ENCODE measurements at places on chromosomes 4 and X. TPM values are rescaled to one million over a fixed set of nuclear protein-coding genes. Genes with fewer than 3 reads are reported as not detected.

- no peaks in the 10 kb centered on the region for H3K36me3 ChIP-seq
- H3K4me3 ChIP-seq, result no peak overlapping the region
- DNase-seq, result no peak
- H3K4me1 ChIP-seq, result no peaks in the 10 kb centered on the region
- H3K27me3 ChIP-seq, result no peaks in the 10 kb centered on the region
These were observed 14.6 kb downstream of the ADGRL3 start for GRCh38 chr4:61214680-61215079.

GRCh38 chr4:85058551-85058950, 92.1 kb upstream of the WDFY3 start:
- no peaks in the 10 kb centered on the region for H3K27me3 ChIP-seq
- H3K27ac ChIP-seq, result no peak overlapping the region
- H3K4me3 ChIP-seq, result no peak overlapping the region
- H3K4me1 ChIP-seq, result no peaks in the 10 kb centered on the region
- H3K36me3 ChIP-seq, result no peaks in the 10 kb centered on the region

DNA sequence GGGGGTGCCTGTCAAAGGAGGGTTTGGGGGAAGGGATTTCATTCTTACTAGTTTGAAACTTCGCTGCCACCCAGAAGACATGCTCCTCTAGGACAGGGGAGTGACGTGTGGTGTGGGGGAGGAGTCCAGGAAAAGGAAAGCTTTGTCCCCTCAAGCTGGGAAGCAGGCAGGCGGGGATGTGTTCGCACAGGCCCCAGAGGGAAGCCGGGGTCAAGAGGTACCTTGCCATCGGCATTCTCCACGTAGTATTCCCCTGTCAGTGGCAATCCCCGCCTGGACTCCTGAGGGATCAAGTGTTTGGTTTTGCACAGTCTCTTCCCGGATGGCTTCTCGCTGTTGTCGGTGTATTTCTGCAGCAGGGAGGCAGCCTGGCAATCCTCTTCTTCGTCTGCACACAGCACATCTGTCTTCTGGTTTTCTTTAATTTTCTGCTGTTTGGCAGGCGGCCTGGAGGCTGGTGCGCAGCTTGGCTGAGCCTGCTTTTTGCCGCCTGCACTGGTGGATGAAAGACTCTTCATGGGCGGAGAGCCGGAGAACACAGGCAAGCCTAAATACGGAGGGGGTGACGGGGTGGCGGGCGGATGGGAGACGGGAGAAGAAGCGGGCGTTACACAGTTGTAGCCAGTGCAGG, 35.1 kb downstream of the BCOR start:
- H3K36me3 ChIP-seq, result peaks cover 76% of the 10 kb centered on the region
- no peak overlapping the region for H3K27ac ChIP-seq
- H3K27me3 ChIP-seq, result no peaks in the 10 kb centered on the region
- no peak for DNase-seq
- H3K4me3 ChIP-seq, result no peak overlapping the region

GRCh38 chr4:140342620-140343019, 30.8 kb upstream of the SCOC start:
- DNase-seq, result no peak
- no peaks in the 10 kb centered on the region for H3K36me3 ChIP-seq
- H3K4me3 ChIP-seq, result no peak overlapping the region
- no peaks in the 10 kb centered on the region for H3K27me3 ChIP-seq
- no peak overlapping the region for H3K27ac ChIP-seq

- H3K4me3 ChIP-seq, result no peak overlapping the region
- no peaks in the 10 kb centered on the region for H3K27me3 ChIP-seq
- no peaks in the 10 kb centered on the region for H3K4me1 ChIP-seq
- H3K27ac ChIP-seq, result no peak overlapping the region
- H3K36me3 ChIP-seq, result no peaks in the 10 kb centered on the region
These were observed 11.8 kb upstream of the DCUN1D4 start for GRCh38 chr4:51831133-51831532.

GRCh38 chrX:39665830-39666518, 431.8 kb downstream of the BCOR start:
- no peak overlapping the region for H3K4me3 ChIP-seq
- DNase-seq, result no peak
- H3K4me1 ChIP-seq, result no peaks in the 10 kb centered on the region
- no peaks in the 10 kb centered on the region for H3K27me3 ChIP-seq
- H3K27ac ChIP-seq, result no peak overlapping the region
- H3K36me3 ChIP-seq, result no peaks in the 10 kb centered on the region

- no peak overlapping the region for H3K27ac ChIP-seq
- no peaks in the 10 kb centered on the region for H3K36me3 ChIP-seq
- H3K4me3 ChIP-seq, result no peak overlapping the region
- H3K27me3 ChIP-seq, result no peaks in the 10 kb centered on the region
These were observed 66.1 kb downstream of the DCHS2 start for GRCh38 chr4:154425514-154425913.

GRCh38 chrX:16199343-16199742, 32.1 kb downstream of the MAGEB17 start:
- no peaks in the 10 kb centered on the region for H3K27me3 ChIP-seq
- peak overlapping the region; percentile 55 for H3K27ac ChIP-seq
- peaks cover 19% of the 10 kb centered on the region for H3K36me3 ChIP-seq
- no peak overlapping the region for H3K4me3 ChIP-seq
- H3K4me1 ChIP-seq, result peaks cover 5% of the 10 kb centered on the region

DNA sequence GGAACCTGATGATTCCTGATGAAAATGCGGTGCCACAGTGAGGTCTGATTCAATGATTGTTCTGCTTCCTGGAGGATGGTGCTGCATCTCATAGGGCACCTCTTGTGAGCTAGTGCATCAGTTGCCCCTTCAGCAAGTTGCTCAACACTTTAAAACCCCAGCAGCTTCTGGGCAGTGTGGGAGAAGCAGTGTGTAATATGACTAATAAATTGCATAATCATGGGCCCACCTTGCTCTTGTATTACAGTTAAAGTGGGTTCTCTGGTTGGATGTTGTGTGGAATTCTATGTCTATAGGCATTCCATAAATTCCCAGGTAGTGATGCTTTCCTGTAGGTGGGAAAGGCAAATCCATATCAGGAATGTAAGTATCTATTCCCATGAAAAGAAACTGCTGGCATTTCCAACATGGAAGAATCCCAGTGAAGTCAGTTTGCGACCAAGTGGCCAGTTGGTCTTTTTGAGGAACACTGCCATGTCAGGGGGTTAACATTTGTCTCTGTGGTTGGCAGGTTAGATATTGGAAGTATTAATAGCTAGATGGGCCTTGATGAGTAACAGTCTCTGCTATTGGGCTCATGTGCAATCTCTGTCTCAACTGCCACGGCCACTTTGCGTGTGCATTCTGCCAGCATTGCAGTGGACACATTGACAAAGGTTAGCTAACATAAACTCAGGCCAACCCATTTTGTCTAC, 121.1 kb upstream of the OTUD4 start:
- H3K27me3 ChIP-seq, result no peaks in the 10 kb centered on the region
- H3K36me3 ChIP-seq, result no peaks in the 10 kb centered on the region
- H3K27ac ChIP-seq, result no peak overlapping the region
- no peak overlapping the region for H3K4me3 ChIP-seq
- H3K4me1 ChIP-seq, result no peaks in the 10 kb centered on the region

The CT55 gene
- total RNA-seq, result 0.24 TPM

The LONRF3 gene
- 0.33 TPM for total RNA-seq

The PCDH11X gene
- total RNA-seq, result 29.4 TPM

The ADGRG4 gene
- not detected for total RNA-seq

The CTAG1A gene
- not detected for total RNA-seq

The AWAT2 gene
- total RNA-seq, result not detected

The SPANXD gene
- total RNA-seq, result not detected

The SORBS2 gene
- total RNA-seq, result 8.8 TPM

All from H9 (cell line).